Stimulated activated CD8-positive, alpha-beta memory T cell treated with anti-CD3 and anti-CD28 coated beads, Interleukin-15, amount 100 ng/mL, for 1 hour (primary cell): ENCODE measurements at places on chromosomes 4 and X.

DNA sequence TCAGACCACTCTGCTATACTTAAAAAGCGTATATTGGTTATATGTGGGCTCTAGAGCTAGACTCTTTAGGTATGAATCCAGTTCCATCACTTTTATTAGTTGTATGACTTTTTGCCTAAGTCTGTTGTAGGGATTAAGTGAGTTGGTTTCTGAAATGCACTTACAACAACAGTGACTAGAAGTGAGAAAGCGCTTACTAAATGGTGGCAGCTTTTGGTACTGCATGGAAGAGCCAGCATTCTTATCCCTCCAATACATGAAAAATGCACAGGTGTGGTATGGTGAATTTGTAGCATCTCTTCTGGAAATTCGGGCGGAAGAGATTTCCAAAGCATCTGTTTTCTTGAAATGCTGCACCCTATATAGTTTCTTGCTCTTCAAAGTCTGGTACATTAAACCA, 117.1 kb downstream of the SPANXA1 start:
- DNase-seq: no peak

- no peak for DNase-seq
These were observed 3.6 kb upstream of the AFP start for GRCh38 chr4:73432169-73433000.

GRCh38 chrX:118761939-118762707, 34.7 kb downstream of the IL13RA1 start:
- no peak for DNase-seq

- no peak for DNase-seq
These were observed 66.3 kb downstream of the SRPX start for GRCh38 chrX:38154340-38154739.

DNA sequence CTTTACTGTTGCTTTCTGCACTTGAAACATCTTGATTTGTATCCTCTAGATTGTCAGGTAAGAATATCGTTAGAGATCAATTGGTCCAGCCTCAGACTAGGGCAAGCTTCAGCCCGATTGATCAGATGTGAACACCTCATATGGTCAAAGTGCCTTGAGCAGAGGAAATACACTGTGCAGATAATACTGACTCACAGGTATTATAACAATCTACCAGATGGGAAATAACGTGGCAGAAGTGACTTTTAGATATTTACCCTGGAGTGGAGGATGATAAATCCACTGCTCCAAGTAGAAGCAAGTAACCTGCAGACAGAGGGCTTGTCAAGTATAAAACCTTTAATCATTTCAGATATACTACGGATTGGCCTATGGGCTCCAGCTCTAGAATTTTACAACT, 17.9 kb downstream of the VEGFC start:
- no peak for DNase-seq

- no peak for DNase-seq
These were observed 324.9 kb downstream of the PPP3CA start for GRCh38 chr4:101022151-101023024.

- no peak for DNase-seq
These were observed 23.8 kb downstream of the BMX start for GRCh38 chrX:15524417-15524816.

DNA sequence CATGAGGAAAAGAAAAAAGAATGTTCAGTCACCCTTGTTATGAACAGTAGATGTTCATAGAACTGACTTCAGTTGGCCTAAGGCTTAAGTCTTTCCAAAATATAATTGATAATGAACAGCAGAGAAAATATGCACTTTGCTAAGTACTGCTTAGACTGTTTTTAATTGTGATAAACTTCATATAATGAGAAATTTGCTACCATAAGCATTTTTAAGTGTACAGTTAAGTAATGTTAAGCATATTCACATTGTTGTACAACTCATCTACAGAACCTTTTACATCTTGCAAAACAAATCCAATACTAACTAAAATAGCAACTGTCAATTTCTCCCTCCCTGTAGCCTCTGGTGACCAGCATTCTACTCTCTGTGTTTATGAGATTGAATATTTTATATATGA, 792.2 kb upstream of the LCORL start:
- no peak for DNase-seq

DNA sequence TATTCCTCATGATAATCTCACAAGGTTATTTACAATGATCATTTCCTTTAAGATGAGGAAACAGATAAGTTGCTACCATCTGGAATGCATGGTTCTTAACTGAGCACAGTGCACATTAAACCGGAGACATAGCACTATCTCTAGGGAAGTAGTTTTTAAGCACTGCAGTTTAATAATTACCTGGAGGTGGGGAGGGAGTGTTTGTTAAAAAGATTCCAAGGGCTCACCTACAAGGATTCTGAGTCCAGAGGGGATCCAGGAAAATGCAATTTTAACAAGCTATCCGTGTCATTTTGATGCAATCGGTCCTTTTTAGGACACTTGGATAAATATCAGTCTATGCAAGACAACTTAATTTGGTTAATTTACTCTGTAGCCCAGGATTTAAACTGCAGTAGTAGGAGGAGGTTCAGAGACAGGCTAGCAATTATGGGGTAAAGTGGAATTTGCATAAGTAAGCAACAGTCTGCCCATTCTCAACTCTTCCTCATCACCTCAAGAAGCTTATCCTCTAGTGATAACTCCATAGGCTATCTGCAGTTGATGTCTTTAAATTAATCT, 2.8 kb upstream of the PDLIM5 start:
- no peak for DNase-seq

DNA sequence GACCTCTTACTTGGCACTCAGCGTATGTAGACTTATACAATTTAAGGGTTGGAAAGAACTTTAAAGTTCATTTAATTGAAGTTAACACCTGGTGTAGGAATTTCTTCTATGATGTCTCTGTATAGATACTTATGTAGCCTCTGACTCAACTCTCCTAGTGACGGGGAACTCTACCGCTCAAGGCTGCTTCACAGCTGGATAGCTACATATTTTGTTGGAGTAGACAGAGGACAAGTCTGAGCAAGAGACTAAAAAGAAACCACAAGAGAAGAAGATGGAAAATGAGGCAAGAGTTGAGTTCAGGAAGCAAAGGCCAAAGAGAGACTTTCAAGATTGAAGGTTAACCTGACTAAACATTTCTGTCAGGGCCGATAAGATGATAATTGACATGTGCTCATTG, 52.6 kb downstream of the GPR50 start:
- no peak for DNase-seq
